Liver (tissue), 10 donors: ENCODE measurements at places on chromosomes 7 and 10.
A peak's percentile ranks its signal among the peaks of the same experiment; 100 is the strongest.

DNA sequence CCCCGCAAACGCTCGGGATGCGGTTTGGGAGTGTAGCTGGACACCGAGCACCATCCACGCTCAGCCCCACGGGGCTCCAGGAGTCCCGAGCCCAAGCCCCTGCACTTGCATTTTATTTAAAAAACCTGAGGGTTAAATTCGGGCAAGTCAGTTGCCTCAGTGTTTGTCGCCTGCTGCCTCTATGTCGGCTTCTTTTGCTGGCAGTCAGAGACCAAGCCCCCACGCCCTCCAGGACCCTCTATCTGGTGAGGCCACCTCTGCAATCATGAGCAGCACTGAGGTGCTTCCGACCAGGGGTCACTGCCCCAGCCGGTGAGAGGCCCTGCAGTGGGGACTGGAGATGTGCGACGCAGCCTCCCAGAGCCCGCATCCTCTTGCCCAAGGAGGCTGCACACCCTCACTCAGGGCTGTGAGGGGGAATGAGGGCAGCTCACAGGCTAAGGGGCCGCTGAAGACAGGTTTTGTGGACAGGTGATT is 13.3 kb upstream of the ZNF273 start:
- peak; percentile 67 for DNase-seq

GRCh38 chr7:158284617-158285382 is 302.8 kb downstream of the PTPRN2 start:
- peak; percentile 14 for DNase-seq

- no peak for DNase-seq
These were observed 16.9 kb downstream of the HBP1 start for GRCh38 chr7:107185716-107186115.

DNA sequence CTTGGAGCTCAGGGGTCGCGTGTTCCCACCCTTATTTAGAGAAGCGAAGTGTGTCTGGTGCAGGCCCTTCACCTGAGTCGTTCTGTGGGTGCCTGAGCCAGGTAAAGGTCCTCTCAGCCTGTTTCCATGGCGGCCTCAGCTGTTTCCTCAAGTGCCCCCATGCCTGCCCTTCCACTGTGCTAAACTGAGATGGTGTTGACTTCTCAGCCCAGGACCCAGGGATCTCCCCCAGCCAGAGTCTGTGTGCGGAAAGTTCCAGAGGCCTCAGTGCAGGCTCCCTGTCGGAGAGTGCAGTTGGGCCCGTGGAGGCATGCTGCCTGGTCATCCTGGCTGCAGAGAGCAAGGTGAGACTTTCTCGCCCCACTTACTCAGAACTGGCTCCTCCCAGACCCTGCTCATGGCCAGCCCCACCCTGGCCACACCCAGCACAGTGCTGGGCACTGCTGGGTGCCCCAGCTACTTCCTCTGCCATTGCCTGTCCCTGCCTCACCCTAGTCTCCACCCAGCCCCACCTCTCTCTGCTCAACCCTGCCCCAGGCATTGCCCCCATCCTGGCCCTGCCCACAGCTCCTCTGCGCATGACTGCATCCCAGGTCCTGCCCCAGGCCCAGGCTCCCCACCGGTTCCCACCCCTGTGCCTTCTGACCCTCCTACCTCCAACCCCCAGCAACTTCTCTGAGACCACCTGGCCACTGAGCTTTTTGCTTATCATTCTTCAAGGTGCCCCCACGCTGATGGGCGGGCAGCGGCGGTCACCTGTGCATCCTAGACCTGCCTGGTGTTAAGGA is 20.3 kb downstream of the NACAD start:
- no peak for DNase-seq

GRCh38 chr7:108417926-108418325 is 38.3 kb downstream of the NRCAM start:
- no peak for DNase-seq

DNA sequence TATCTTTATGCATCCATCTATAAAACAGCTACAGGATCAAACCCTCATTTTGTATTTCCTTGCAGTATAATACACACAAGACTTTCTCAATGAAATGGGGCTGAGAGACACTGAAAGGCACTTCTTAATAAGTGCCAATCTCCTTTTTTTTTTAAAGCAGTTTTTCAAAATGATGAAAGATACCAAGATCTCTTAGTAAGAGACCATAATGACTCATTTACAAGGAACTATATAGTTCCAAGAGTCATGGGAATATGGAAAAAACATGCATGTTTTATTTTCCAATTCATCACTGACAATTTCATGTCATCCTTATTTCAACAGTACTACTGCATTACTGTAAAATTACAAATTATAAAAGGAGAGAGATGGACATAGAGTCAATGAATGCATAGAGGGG is 973.7 kb downstream of the GATA3 start:
- DNase-seq: no peak

DNA sequence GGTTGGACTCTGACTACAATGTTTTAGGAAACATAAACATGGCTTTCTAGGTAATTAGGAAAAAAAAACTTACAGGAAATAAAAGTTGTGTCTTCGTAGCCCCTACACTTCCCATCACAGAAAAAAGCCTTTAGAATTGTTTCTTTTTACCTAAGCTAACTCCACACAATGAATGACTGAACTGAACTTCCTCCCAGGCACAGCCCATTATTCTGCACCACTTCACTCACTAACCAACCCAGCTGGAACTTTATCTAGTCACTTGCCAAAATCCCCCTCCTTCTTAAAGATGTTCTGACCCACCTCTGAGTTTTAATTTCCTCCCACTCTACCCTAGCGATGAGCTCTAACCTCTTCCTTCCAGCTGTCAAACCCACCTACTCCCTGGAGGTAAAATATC is 91.7 kb upstream of the MEOX2 start:
- no peak for DNase-seq

DNA sequence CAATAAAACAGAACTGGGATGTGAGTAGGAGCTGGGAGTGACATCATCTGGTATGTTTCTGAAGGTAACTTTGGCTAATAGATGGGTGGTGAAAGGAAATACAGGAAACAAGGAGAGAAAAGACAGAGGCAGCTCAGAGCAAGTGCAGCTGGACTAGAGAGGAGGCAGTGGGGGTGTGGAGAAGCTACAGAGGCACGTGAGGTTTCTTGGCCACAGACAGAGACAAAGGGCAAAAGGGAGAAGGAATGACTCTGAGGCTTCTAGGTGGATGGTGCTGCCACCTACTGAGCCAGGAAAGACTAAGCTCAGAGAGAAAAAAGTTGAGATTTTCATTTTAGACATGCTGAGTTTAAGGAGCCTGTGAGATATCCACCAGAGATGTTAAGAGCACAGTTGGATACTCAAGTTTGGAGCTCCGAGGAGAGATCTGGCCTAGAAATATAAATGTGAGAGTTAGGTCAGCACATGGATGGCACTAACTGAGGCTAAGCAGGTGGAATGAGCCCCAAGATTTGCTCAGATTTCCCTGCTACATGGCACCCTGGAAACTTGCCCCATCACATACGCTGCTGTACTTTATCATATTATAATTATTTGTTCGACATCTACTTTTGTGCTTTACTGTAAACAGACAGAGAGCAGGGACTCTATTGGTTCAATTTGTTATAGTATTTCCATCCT is 293.0 kb upstream of the IMMP2L start:
- no peak for DNase-seq

GRCh38 chr10:7039859-7040258 is 371.0 kb downstream of the SFMBT2 start:
- no peak for DNase-seq

GRCh38 chr10:62811159-62811875 is 4.8 kb downstream of the EGR2 start:
- DNase-seq: no peak

- DNase-seq: no peak
These were observed 111.6 kb upstream of the KLF14 start for GRCh38 chr7:130845581-130846085.

- DNase-seq: no peak
These were observed 14.9 kb downstream of the UNCX start for GRCh38 chr7:1247527-1248041.

DNA sequence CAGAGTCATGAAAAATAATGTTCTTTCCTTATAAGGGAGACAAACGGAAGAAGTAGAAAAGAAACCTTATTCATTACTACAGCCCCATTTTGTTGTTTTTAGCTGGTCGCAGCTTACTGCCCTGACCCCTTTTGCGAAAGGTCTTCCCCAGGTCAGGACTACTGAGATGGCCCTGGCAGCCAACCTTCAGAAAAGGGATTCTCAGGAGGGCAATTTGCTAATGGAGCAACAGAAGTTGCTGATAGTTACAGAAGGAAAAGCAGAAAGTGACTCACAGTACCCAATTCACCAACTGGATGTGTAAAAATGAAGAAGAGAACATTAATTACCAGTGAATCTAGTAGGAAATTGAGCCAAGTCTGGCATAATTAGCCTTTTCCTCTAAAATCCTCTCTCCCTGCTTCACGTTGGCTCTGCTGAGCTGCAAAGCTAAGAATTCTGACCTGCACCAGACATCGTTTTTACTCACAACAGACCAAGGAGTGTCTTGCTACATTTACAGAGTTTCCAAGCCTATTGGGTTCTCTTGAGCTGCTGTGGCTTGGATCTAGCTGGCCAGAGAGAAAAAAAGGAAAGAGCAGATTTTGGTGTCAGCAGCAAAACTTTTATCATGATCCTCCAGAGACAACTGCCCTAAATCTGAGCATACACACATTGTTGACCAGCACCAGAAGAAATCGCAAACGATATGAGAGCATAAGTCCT is 499.9 kb upstream of the FZD8 start:
- no peak for DNase-seq

DNA sequence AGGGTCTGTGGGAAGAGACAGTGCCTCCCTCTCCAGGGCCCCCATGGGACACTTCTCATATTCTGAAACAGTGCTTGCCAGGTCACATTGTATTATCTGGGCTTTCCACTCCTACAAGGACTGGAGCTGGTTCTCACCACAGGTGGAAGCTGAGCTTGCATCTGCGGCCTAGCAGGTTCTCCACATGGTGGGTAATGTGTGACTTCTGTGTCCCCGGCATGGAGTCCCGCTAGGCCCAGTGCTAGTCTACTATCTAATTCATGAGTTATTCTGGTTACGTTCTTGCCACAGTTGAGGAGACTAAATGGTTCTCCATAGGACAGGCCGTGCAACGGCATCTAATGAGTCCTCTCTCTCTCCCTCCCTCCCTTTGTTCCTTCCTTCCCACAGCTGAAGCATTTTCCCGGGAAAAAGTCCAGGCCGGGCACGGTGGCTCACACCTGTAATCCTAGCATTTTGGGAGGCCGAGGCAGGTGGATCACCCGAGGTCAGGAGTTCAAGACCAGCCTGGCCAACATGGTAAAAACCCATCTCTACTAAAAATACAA is 27.7 kb downstream of the PRLHR start:
- DNase-seq: no peak

GRCh38 chr7:106773228-106773627 is 91.9 kb upstream of the PIK3CG start:
- no peak for DNase-seq

- DNase-seq: no peak
These were observed 317.8 kb downstream of the SH2D4B start for GRCh38 chr10:80855348-80855971.

- DNase-seq: no peak
These were observed 9.8 kb upstream of the TOMM7 start for GRCh38 chr7:22832401-22832800.

- no peak for DNase-seq
These were observed 219.6 kb upstream of the NPSR1 start for GRCh38 chr7:34438436-34438835.

DNA sequence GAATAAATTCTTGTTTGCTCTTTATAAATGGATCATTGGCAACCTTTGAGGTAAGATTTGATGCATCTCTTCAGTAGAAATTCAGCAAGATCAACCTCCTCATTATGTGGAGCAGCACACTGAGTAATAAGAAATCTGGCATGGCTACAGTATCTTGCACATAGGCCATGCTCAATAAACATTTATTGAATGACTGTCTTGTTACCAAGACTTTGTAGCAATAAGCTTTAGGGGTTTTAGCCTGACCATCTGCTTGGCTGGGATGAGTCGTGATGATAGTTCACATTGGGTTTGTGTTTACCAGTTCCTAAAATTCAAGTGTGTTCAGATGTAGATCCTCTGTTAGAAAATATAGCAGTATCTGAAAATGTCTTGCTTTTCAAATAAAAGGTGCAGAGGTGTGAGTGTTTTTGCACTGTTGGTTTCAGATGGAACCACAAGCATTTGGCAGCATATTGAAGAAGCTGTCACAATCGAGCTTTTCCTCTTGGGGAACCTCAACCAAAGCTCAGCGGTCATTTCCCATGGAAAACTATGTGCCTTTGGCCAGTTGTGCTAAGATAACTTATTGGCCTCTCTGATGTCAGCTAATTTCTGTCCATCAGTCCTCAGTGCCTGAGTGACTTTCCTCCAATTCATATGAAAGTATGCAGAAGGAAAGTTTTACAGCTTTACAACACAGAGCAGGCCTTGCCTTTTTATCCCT is 442.6 kb downstream of the GFRA1 start:
- DNase-seq: no peak

GRCh38 chr7:44769776-44770294 is 21.2 kb downstream of the ZMIZ2 start:
- DNase-seq: peak; percentile 23

- DNase-seq: no peak
These were observed 82.0 kb downstream of the ELFN1 start for GRCh38 chr7:1752111-1752510.

- DNase-seq: no peak
These were observed 732.8 kb downstream of the POM121L12 start for GRCh38 chr7:53768186-53768585.

DNA sequence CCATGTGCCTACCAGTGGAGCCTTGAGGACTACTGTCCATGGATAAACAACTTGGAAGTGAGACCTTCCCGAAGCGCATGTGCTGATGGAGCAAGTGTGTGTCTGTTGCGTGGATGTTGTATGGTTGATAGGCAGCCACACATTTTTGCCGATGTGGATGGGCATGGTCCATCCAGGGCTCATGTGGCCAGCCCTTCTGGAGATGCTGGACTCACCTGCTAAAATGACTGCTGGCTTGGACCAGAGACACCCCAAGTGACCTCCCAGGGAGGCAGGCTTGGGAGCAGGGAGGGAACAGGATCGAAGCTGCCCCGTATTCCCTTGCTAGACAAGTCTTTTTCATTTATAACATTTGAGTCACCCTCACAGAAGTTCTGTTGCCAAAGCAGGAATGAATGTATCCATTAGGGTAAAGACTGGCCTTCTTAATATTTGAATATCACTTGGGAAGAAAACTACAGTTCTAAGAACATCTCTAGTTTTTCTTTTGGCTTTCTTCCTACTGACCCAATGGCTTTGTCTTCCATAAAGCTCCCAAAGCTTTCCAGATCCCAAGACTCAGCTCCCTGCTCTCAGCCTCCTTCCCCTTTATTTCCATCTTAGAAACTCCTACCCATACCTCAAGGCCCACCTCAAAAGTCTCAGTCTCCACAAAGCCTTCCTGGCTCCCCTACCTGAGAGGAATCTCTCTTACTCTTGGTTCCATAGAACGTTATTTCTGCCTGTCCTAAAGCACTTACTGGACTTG is 3.0 kb downstream of the PTPRE start:
- no peak for DNase-seq

- DNase-seq: no peak
These were observed 1.4 kb upstream of the ZYX start for GRCh38 chr7:143379611-143380259.
